Fibroblast of villous mesenchyme (primary cell): ENCODE measurements at places on chromosomes 3 and 15. TPM values are rescaled to one million over a fixed set of nuclear protein-coding genes. Genes with fewer than 3 reads are reported as not detected.

Gene GPR15
- total RNA-seq, result not detected in 2 replicates

Gene DOCK3
- under 0.01 TPM in 2 replicates for total RNA-seq

Gene GUCA1C
- total RNA-seq, result not detected in 2 replicates

Gene DISP2
- total RNA-seq, result under 0.01 TPM in 2 replicates

Gene PDE12
- 19.0 and 25.0 TPM in 2 replicates for total RNA-seq

Gene CYP1A2
- total RNA-seq, result not detected in 2 replicates

Gene C3orf52
- 5.2 and 7.3 TPM in 2 replicates for total RNA-seq

Gene CRABP1
- not detected in 2 replicates for total RNA-seq

Gene CX3CR1
- total RNA-seq, result not detected in 2 replicates

Gene PP2D1
- not detected in 2 replicates for total RNA-seq

Gene GAP43
- not detected in 2 replicates for total RNA-seq

Gene STARD9
- total RNA-seq, result 9.1 and 11.0 TPM in 2 replicates

Gene TMEM40
- under 0.01 TPM in 1 of 2 replicates, not detected in the other for total RNA-seq
